Sigmoid colon (tissue), 7 donors: ENCODE measurements at places on chromosomes 6 and 20.

DNA sequence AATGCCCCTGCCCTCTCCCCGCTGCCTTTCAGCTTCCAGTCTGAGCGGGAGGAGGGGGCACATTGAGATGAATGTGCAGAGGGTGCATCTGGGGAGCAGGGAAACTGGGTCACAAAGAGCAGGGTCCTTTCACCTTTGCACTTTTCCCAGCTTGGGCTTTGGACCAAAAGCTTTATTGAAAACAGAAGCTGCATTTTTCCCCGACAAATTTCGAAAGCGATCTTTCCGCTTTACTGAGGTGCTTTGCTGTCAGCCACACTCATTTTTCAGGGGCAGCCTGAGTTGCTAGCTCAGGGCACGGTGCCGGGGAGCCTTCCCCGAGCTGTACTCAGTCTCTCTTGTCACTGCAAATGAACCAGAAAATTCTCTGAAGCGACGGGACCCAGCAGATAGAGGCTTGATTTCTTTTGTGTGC, 283.7 kb upstream of the SOX4 start:
- no peak for DNase-seq

DNA sequence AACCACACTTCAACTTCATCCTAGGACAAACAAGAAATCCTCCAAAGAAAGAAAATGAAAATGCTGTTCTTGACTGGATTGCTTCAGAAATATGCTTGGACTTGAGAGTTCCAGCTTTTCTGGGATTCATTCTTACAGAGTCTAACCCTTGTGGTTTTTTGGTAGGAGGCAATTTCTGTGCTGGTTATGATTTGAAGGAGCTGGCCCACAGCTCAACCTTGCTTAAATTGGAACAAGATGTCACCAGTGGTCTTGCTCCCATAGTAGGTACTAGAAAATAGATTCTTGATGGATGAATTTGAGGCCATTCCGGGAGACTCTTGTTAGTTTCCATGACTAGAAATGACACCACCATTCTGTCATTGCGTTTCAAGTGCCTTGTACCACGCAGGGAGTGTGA, 54.3 kb upstream of the BMP6 start:
- no peak for DNase-seq

DNA sequence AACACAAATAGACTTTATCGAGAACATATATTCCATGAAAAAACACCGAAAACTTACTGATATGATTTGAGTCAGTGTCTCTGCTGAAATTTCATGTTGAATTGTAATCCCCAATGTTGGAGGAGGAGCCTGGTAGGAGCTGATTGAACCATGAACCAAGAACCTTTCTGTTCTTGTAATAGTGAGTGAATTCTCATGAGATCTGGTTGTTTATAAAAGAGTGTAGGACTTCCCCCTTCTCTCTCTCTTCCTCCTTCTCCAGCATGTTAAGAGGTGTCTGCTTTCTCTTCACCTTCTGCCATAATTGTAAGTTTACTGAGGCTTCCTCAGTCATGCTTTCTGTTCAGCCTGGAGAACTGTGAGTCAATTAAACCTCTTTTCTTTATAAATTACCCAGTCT, 1289.3 kb upstream of the CITED2 start:
- DNase-seq = no peak

GRCh38 chr6:103344554-103345163, 1515.1 kb downstream of the HACE1 start:
- no peak for DNase-seq

DNA sequence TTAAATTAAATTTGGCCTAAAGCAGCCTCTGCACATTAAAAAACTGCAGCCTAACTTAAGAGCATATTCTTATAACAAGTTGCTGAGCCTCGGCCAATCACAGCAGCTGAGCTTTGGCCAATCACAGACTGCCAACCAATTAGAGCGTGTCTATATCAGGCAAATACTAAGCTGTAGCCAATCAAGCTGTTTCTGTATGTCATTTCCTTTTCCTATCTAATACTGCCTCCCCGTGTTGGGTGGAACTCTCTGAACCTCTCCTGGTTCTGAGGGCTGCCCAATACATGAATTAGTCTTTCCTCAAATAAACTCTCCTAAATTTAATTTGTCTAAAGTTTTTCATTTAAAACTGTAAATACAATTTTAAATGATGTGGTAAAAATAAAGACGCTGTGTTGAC, 3.9 kb upstream of the TMEM244 start:
- no peak for DNase-seq
